ENCODE measurements at places on chromosomes 13 and 19.
A peak's percentile ranks its signal among the peaks of the same experiment; 100 is the strongest.

- DNase-seq = no peak
These were observed 251.5 kb downstream of the DNAJC15 start for GRCh38 chr13:43274881-43275280.

DNA sequence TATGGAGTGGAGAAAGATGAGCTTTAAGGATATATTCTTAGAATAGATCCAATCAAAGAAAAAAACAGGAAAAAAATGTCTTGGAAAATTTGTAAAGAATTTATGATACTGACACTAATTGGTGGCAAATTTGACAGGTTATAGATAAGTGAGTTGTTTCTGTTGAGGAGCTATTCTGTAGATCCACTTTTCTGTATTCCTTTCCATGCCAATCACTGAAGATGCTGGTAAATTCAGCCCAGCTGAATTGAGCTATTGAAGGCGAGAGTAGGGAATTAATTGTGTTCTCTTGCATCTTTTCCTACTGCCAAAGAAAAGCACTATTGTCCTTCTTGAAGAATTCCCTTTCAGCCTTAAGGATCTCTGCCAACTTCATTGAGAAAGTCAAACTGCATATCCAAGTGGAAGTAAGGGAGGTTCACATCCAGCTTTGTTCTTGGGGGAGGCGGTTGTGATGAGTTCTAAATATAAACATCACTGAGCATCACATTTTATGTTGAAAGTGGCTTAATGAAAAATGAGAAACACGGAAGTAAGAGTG is 113.1 kb downstream of the PCDH9 start:
- no peak for DNase-seq

GRCh38 chr19:19774354-19775033 is 41.6 kb upstream of the ZNF14 start:
- DNase-seq = no peak

DNA sequence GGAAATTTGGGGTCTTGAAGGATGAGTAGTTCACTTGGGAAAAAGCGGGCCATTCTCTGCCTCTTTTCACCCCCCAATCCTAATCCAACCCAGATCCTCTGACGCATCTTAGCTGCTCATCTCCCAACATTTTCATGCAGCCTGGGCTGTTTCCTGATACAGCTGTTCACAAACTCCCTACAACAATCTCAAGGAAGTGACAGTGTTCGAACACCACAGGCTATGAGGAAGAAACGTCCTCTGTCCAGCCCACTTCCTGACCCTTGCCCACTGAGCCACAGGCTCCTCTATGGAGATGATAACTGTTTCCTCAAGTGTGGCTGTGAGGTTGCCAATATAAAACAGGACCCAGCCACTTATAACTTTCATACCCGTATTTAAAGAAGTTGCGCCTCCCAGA is 16.2 kb downstream of the LMTK3 start:
- no peak for DNase-seq

- DNase-seq = no peak
These were observed 8.2 kb upstream of the BBC3 start for GRCh38 chr19:47239152-47239551.

DNA sequence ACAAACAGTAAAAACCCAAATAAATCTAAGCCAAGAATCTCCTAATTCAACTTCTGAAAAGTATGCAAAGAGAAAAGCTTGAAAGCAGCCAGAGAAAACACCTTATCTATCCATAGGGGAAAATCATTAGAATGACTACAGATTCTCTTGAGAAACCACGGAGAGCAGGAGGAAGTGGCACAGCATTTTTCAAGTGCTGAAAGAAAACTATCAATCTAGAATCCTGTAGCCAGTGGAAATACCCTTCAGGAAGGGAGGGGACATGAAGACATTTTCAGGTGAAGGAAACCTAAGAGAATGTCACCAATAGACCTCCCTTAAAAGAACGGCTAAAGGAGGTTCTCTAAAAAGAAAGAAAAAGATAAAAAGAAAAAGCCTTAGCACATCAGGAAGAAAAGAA is 66.2 kb upstream of the XPO4 start:
- no peak for DNase-seq

- DNase-seq = no peak
These were observed 57.4 kb downstream of the KCNRG start for GRCh38 chr13:50072676-50073075.

DNA sequence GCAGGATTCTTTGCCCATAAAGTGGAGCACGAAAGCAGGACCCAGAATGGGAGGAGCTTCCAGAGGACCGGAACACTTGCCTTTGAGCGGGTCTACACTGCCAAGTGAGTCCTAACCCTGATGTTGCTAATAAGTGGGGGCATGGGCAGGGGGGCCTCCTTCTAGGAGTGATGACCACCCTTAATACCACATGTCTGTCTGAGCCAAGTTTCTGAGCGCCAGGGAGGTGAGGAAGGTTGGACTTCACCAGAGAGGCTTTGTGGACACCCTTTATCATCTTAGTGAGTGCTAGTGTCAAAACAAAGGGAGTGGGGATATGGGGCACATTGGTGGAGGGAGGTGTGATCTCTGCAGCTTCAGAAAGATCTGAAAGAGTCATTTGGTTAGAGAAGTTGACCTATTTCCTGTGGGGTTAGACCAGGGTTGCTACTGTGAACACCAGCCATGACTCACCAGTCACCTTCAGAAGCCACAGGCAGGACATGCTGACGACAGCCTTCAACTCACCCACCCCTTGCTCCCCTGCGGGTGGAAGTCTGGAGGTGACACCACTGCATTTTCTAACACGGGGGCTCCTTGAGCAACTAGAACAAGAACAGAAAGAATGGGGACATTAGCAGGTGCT is 8.8 kb downstream of the ALOX5AP start:
- peak; percentile 87 for DNase-seq

DNA sequence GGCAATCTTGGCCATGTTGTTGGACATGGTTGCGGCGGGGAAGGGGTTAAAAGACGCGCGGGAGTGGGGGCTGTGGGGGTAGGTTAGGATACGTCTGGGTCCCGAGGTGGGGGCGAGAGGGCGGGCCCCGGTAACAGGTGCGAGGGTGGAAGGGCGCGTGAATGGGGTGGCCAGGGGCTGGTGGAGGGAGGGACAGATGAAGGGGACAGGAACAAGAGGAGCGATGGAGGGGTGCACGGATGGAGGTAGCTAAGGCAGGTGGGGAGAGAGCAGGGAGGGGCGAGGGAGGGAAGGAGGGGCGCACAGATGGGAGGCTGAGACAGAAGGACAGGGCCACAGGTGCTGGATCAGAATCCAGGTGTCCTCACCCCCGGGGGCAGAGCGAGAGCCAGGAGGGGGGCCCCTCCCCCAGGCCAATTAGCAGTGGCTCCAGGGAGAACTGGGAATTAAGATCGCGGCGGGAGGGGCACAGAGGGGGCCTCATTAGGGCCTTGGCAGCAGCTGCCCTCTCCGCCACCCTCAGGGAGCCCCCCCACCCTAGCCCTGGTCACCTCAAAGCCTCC is 1.3 kb downstream of the GNG8 start:
- no peak for DNase-seq

DNA sequence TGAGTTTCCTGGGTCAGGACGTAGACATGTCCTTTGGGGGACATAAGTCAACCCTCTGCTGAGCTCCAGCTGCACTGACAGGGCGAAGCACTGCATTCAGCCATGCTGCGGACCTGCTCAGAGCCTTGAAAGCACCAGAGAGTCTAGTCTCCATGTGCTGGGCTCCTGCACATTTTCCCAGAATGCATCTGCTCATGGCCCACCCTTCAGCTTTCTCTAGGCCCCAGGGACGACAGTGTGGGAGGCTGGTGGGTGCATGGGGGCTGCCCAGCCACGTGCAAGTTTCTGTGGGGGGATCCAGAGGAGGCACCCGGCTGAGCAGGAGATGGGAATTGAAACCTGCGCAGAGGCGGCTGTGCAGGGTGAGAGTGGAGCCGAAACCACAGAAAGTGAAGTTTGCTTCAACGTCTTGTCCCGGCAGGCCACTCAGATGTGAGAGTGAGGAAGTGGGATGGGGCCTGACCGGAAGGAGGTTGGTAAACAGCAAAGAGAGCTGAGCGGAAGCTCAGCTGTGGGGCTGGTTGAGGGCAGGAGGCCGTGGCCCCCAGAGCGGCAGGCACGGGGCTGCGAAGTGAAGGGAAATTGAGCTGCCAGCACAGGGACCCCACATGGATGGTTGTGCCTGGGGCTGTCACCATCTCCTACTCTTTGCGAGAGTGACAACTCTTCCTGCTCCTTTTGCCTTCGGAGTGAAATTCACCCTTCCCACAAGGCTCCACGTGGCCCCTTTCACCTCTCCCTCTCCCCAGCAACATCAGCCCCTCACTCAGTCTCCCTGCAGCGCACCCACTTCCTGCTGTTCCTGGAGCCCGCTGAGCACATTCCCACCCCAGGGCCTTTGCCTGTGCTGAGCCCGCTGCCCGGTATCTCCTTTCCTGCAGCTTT is 11.8 kb downstream of the PGLS start:
- DNase-seq = peak; percentile 25

GRCh38 chr13:49701491-49701890 is 10.2 kb upstream of the EBPL start:
- DNase-seq = no peak

- no peak for DNase-seq
These were observed 668.1 kb downstream of the SLITRK5 start for GRCh38 chr13:88339271-88339741.

DNA sequence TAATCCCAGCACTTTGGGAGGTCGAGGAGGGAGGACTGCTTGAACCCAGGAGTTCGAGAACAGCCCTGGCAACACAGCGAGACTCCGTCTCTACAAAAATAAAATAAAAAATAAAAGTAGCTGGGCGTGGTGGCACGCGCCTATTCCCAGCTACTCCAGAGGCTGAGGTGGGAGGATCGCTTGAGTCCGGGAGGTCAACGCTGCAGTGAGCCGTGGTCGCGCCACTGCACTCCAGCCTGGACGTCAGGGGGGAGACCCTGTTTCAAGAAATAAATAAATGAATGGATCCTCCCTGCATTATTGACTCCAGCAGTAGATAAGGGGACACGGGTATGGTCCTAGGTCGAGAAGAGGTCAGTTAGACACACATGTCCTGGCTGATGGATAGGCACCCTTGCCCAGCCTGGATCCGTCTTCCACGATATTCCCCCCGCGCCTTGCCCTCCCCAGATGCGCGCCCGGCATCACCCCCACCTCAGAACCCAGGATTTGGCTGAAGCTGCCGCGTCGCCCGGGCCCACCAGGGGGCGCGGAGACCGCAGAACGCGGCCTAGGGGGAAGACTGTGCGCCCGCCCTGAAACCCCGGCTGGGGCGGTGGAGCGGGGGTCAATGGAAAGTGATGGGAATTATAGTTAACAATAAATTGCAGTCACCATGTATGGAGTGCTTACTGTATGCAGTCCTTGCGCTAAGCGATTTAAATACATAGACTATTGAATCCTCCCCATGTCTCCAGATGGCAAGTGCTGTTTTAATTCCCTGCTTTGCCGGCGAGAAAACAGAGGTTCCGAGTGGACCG is 2.1 kb upstream of the HOOK2 start:
- no peak for DNase-seq

- DNase-seq = no peak
These were observed 78.7 kb upstream of the GPR183 start for GRCh38 chr13:99385940-99386339.

GRCh38 chr13:112824429-112824828 is 134.6 kb downstream of the ATP11A start:
- DNase-seq = no peak

GRCh38 chr19:41445575-41445974 is 2.6 kb downstream of the ERICH4 start:
- no peak for DNase-seq

DNA sequence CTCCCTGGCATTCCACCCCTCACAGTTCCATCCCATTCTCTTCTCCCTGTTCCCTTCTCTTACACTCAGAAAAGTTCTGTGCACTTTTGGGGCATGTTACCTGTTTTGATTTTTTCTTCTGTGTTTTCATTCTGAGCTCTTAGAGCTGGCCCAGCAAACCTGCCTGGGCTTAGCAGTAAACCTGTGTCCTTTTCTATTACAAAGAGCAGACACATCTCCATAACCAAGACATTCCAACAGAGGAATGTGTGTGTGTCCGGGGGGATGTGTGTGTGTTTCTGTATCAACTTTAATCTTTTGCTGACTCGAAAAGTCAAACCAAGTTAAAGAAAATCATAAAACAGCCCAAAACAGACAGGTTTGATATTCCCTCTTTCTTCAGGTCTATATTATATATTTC is 49.1 kb upstream of the SOX21 start:
- DNase-seq = no peak

DNA sequence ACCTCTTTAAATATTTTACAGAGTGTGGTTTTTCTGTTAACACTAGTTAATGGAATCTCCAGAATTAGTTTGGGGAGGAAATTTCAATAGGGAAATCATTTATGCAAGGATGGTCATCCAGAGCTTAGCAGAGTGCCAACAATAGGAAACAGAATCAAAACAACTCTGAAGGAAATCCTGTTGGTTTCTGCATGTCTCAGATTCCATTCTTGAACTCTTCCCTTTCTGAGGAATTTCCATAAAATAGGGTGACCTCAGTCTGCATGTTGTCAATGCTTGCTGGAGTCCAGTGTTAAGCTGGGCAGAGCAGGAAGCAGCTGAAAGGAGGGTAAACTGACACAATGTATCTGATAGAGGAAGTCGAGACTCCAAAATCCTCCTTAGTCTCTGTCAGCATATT is 16.9 kb downstream of the CBY2 start:
- no peak for DNase-seq

GRCh38 chr19:48578891-48579290 is 26.9 kb downstream of the SULT2B1 start:
- no peak for DNase-seq

DNA sequence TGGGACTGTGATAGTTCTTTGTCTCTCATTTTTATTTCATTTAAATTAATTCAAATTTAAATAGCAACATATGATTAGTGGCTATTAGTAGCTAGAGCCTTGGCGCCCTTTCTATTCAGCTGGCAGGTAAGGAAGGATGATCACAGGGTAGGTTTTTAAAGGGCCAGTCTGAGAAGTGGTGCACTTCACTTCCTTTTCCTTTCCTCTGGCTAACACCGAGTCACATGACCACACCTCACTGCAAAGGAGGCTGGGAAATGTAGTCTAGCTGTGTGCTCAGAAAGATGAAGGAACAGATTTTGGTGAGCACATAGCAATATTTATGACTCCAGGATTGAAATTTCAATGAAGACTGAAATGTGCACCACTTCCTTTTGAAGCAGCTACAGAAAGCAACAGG is 128.7 kb downstream of the TSHZ3 start:
- DNase-seq = no peak

- peak; percentile 1 for DNase-seq
These were observed 244.4 kb upstream of the MAB21L1 start for GRCh38 chr13:35720690-35721554.

- no peak for DNase-seq
These were observed 14.3 kb upstream of the ILF3 start for GRCh38 chr19:10639836-10640235.

- no peak for DNase-seq
These were observed 6.4 kb upstream of the MAP2K7 start for GRCh38 chr19:7897292-7897691.
